ENCODE measurements at places on chromosomes 2 and 18.

- no peak for DNase-seq
These were observed 272.3 kb upstream of the COL3A1 start for GRCh38 chr2:188701836-188702235.

DNA sequence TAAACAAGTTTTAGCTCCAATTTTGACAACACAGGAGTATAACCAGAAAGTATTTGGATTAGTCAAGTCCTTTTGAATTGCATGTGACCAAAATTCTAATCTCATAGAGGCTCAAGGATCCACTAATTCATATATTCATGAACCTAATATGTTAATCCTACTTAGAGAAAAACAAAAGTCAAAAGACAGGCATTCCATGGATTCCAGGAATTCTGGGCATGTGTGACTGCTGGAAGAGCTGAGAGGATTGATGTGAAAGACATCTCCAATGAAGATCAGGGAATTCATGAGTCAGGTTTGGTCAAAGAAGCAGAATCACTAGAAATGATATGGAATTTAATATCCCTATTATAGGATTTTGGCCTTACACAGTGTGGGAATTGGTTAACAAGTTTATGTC, 1494.6 kb upstream of the DDX18 start:
- no peak for DNase-seq

GRCh38 chr18:46424898-46425297, 232.1 kb downstream of the LOXHD1 start:
- DNase-seq: no peak

DNA sequence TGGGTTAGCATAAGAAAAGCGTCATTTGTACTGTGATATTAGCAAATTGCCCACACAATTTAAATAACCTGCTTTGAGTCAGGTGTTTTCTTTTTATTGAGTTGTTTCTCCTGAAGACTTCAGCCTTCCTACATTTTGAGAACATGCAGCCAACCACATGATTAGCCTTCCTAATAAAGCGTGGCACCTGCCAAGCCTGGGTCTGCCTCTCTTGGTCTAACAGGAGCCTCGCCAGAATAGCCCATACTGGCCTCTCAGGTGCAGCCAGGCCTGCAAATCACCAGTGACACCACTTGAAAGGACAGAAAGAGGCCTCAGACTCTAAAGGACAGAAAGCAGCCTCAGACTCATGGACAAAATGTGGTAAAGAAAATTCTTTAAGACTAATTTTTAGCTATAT, 653.8 kb downstream of the BCL11A start:
- no peak for DNase-seq

DNA sequence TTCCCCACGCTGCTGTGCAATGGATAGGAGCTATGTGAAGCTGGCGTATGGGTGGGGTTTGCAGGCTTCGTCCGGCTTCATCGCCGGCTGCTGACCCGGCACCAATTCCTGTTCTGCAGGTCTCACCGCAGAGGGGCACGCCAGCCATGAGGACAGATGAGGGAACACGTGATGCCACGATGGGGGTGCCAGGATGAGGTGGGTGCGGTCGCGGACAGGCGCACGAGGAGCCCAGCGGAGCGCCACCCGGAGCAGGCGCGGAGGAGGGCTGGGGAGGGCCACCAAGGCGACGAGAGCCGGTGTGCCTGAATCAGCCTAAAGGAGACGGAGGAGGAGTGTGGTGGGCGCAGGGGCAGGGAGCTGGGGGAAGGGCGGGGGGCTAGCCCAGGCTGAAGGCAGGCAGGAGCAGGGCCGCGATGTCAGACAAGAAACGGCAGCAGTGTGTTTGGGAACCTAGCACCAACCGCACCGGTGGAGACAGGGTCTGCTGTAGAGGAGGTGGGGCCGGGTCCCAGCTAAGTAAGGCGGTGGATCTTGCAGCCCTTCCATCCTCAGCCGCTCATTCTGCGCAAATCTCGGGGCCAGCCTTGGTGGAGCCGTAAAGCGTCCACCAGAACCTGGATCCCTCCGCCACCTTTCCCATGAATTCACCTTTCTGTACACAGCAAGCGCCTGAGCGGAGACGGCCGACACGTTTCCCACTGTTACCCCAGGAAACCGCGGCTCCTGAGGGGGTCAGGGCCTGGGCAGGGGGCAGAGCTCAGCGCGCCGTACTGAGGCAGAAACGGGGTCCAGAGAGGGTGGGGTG, 17.0 kb upstream of the CD8A start:
- no peak for DNase-seq

- DNase-seq: no peak
These were observed 397.7 kb upstream of the HNRNPA3 start for GRCh38 chr2:176814740-176815367.

GRCh38 chr2:109722026-109722425, 72.1 kb upstream of the RGPD5 start:
- DNase-seq: no peak

DNA sequence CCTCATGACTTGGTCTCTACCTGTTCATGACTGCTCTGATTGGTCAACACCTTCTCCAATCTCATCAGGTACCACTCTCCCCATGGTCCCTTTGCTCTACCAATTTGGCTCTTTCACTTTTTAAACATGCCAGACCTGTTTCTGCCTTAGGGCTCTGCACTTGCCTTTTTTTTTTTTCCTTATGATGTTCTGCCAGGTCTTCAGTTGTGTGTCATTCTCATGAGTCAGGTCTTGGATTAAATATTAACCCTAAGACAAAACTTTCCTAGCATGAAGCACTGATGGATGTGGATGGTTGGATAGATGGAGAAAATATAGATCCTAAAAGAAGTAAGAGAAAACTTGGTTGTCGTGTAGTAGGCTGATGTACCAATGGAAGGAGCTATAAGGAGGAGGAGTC, 219.3 kb downstream of the TTC32 start:
- DNase-seq: no peak

GRCh38 chr2:225429717-225430116, 30.2 kb downstream of the NYAP2 start:
- DNase-seq: peak; percentile 40

- DNase-seq: no peak
These were observed 60.4 kb downstream of the C18orf63 start for GRCh38 chr18:74375999-74376398.

GRCh38 chr2:226832061-226832460, 3.8 kb upstream of the RHBDD1 start:
- DNase-seq: no peak

- no peak for DNase-seq
These were observed 45.1 kb upstream of the SERTAD2 start for GRCh38 chr2:64698668-64699444.

GRCh38 chr2:162473986-162474385, 130.1 kb downstream of the GCA start:
- no peak for DNase-seq

DNA sequence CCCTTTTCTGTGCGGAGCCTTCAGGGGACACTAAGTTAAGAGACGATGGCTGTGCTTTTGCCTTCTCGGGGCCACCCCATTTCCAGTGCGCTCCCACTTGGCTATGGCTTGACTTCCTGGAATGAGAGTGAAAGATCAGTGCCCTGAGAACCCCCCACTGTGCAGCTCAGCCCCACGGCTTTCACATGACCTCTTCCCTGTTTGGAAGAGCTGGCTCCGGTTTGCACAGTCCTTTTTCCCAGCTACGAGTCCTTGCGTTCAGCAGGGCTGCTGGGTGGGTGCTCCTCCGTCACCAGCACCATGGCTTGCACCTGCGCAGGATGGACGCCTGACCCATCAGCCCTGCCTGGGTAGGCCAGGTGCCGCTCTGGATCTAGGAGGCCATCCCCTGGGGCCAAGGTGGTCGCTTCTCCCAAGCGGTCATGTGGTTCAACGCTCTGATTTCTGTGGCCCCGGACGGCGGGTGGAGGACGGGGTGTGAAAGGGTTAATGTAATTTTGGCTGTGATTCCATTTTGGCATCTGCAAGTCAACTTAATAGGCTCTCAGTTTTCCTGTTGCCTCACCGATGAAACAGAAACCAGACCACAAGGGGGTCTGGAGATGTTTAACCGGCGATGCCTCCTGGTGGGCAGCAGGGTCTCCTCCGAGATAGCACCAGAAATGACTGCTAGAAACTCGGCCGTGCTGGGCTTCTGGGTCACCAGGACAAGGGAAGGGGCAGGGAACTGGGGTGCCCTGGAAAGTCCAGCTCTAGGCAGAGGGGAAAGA, 113.1 kb upstream of the HAAO start:
- DNase-seq: no peak

- no peak for DNase-seq
These were observed 75.6 kb upstream of the REG3A start for GRCh38 chr2:79235135-79235534.

- no peak for DNase-seq
These were observed 52.8 kb downstream of the CLASP1 start for GRCh38 chr2:121596221-121597080.
